NCI-H524 treated with DMSO at 0.1 percent for 48 hours (cell line): ENCODE measurements at places on chromosomes 13 and 19.
A peak's percentile ranks its signal among the peaks of the same experiment; 100 is the strongest.

- DNase-seq: no peak
Measured at GRCh38 chr13:36981156-36981743, 17.9 kb downstream of the ALG5 start.

GRCh38 chr13:77579959-77580358 is 44.5 kb downstream of the SCEL start:
- peak; percentile 87 for DNase-seq

GRCh38 chr13:23600534-23600933 is 30.3 kb downstream of the TNFRSF19 start:
- no peak for DNase-seq

- no peak for DNase-seq
Measured at GRCh38 chr19:45419396-45419795, 4.3 kb downstream of the ERCC1 start.

GRCh38 chr13:50543141-50543540 is 300.4 kb downstream of the DLEU7 start:
- DNase-seq: no peak

DNA sequence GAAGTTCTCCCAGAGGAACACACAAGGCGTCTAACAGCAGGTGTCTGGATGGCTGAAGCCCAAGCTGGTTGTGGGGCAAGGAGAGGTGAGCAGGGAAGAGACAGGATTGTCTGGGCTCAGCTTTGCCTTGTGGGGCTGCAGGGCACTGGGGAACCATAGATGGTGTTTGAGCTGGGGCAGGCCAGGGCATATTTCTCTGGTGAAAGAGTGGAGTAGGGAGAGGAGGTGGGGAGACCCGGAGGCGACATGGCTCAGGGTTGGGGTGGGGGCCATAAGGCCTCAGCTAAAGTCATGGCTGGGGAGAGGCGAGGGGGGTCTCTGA is 5.4 kb upstream of the PALM start:
- no peak for DNase-seq

- DNase-seq: no peak
Measured at GRCh38 chr19:56732976-56733375, 61.4 kb upstream of the ZNF835 start.

DNA sequence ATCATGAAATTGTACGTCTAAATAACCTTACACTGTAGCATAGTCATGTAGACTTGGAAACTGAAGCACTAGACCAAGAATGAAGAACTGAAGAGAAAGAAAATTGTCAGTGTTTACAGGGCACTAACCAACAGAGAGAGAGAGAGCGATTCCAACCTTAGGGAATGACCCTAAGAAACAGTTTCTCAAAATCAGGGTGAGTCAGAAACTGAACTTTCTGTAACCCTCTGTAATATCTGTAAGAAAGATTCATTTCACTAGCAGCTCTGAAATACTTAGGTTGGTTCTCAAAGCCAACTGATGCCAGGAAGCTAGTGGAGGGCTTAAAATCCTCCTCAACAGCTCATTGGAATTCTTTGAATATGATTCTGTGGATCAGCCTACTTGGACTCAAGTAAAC is 936.9 kb downstream of the EFNB2 start:
- no peak for DNase-seq

- no peak for DNase-seq
Measured at GRCh38 chr19:3504735-3505134, 1.4 kb upstream of the FZR1 start.

- DNase-seq: no peak
Measured at GRCh38 chr13:106449096-106449495, 86.4 kb downstream of the EFNB2 start.

- no peak for DNase-seq
Measured at GRCh38 chr13:90055121-90055520, 1292.4 kb upstream of the MIR17HG start.

DNA sequence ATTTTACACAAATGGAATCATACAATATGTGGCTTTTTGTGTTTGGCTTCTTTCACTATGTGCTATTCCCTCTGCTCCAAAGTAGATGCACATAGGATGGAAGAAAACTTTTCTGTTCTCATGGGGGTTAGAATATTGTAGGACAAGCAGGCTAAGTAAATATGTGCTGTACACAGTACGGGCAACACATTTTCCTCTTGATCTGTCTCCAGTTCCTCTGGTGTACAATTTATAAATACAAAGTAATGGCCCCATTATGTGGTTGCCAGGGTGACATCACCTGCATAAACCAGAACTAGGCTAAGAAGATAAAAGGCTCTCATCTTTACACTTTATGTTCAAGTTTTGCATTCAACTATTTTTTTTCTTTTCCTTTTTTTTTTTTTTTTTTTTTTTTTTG is 41.0 kb upstream of the SOX21 start:
- DNase-seq: no peak

DNA sequence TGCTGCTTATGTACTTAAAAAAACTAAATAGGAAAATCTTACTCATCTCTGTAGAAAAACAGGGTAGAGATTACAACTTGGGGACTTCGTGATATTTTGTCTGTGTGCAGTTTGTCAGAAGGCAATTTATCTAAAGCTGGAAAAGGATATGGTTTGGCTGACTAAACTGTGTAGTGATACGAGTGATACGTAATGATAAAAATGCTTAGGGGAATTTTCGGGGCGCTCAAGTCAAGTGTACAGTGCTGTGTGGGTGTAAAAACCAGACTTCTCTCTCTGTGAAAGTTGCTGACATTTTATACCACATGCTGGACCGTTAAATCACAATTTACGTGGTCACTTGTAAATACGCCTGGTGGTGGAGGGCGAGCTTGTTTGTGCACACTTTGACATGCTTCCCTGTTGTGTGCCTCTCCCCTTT is 221.7 kb downstream of the KCNRG start:
- no peak for DNase-seq
